ENCODE measurements at places on chromosomes 3 and 15.

DNA sequence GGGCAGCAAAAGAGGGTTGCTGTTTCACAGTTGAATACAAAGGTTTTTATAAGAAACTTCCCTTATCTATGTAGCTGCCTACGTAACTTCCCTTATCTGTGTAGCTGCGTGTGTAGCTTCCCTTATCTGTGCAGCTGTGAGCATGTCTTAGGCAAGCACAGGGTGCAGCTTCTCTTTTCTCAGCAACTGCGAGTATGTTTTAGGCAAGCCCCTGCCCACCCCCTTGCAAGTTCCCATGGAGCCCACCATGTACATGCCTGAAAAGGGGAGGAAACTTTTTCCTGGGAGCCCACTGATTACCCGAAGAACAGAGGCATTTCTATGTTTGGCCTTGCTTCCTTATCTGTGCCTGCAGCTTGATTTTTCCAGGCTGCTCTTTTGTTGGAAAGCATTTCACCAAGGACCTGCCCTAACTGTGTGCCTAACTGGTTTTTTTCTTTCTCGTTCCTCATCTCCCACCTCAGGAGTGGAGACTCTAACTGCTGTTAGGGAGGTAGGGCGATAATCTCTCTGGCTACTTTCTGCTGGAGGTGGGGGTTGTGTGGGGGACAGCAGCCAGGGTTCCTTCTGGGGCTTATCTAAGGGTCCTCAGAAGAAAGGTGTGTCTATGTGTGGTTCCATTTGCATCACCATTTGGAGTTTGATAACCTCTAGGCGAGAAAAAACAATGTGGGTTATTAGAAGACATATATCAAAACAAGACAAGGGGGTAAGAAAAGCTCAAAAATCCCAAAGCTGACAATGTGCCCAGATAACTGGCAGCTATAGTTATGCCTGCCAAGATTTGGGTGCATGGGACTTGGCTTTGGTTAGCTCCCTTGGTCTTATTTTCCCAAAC lies 26.0 kb downstream of the SORD start:
- peak overlapping the region; percentile 0 for H3K4me3 ChIP-seq
- H3K4me1 ChIP-seq, result peaks cover 25% of the 10 kb centered on the region
- H3K27ac ChIP-seq, result peak overlapping the region; percentile 40
- no peak for DNase-seq
- no peaks in the 10 kb centered on the region for H3K36me3 ChIP-seq

DNA sequence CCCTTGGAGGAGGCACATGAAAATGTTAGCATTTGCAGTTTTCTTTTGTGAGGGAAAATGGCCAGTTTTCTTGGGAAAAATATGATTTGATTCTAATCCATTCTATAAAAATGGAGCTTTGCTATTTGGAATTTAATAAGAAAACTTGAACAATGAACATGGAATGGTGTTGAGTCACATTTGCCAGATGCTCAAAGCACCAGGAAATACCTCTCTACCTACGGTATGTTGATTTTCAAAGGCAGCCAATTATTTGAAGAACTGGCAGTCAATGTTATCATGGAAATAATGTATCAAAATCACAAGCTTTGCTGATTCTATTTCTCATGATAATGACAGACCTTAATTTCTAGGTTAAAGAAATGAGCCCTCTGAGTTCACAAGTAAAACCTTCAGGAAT lies 14.9 kb downstream of the NME9 start:
- no peaks in the 10 kb centered on the region for H3K4me1 ChIP-seq
- no peaks in the 10 kb centered on the region for H3K27me3 ChIP-seq
- no peak overlapping the region for H3K4me3 ChIP-seq
- no peak overlapping the region for H3K27ac ChIP-seq
- DNase-seq, result no peak

DNA sequence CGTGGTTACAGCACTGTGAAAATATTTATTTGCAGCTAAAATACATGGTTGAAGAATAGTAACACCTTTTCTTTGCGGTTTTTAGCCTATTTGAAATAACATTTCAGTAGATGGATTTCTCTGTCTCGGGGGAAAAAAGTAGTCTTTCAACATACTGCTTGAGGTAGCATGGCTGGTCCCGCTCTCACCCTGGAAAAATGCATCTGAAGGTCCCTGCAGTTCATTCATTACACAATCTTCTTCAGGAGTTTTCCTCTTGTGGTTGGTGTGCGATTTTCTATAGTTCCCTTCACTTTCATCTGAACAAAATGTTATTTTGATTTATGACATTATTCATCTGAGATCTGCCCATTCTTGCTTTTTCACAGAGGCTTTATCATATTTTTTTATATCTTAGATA lies 75.9 kb downstream of the STRIT1 start:
- no peaks in the 10 kb centered on the region for H3K27me3 ChIP-seq
- no peak for DNase-seq
- no peaks in the 10 kb centered on the region for H3K4me1 ChIP-seq
- no peaks in the 10 kb centered on the region for H3K36me3 ChIP-seq
- no peak overlapping the region for H3K4me3 ChIP-seq
- no peak overlapping the region for H3K27ac ChIP-seq

- H3K4me3 ChIP-seq, result no peak overlapping the region
- H3K27me3 ChIP-seq, result no peaks in the 10 kb centered on the region
- H3K4me1 ChIP-seq, result no peaks in the 10 kb centered on the region
- no peaks in the 10 kb centered on the region for H3K36me3 ChIP-seq
These were observed 183.4 kb downstream of the OR4M2 start for GRCh38 chr15:22263738-22264137.

- no peaks in the 10 kb centered on the region for H3K36me3 ChIP-seq
- no peaks in the 10 kb centered on the region for H3K4me1 ChIP-seq
- no peaks in the 10 kb centered on the region for H3K27me3 ChIP-seq
- no peak overlapping the region for H3K27ac ChIP-seq
These were observed 149.4 kb downstream of the WNT5A start for GRCh38 chr3:55337641-55338180.

DNA sequence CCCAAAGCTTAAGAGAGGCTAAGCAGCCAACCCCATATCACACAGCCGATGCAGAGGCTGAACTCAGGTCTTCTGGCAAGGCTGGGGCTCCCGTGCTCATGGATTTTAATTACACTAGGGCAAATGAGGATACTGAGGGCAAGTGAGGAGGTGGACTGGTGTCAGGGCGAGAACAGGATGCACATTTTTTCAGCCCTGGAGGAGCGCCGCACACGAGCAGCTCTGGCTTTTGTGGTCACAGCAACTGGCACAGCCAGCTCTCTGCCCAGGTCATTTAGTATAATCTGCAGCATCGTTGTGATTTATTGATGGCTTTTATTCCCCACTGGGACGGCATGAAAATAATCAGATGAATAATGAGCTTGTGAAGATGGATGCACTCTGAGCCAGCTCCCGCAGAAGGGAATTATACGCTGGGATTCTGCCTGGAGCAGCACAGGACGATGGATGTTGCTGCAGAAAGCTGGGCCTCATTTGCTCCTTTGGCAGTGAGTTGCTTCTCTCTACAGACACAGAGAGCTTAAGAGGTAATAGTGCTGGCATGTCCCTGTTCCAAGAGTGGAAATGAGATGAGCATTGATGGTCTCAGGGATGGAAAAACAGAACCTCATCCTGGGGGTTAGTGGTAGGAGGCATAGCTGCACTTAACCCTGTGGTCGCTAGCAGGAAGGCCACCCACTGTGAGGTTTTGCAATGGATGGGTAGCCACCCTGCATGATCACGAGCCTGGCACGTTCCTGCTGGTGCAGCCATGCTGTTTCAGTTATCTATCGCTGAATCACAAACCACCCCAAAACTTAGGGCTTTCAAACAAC lies 135.4 kb downstream of the UACA start:
- no peak for DNase-seq
- H3K4me1 ChIP-seq, result peaks cover 9% of the 10 kb centered on the region
- H3K4me3 ChIP-seq, result no peak overlapping the region
- H3K27ac ChIP-seq, result no peak overlapping the region
- no peaks in the 10 kb centered on the region for H3K27me3 ChIP-seq

- H3K27ac ChIP-seq, result peak overlapping the region; percentile 76
- no peaks in the 10 kb centered on the region for H3K27me3 ChIP-seq
- DNase-seq, result no peak
- H3K4me3 ChIP-seq, result peak overlapping the region; percentile 59
- peaks cover 7% of the 10 kb centered on the region for H3K4me1 ChIP-seq
These were observed 3.3 kb upstream of the CP start for GRCh38 chr3:149224736-149225594.

- H3K4me3 ChIP-seq, result no peak overlapping the region
- peaks cover 10% of the 10 kb centered on the region for H3K4me1 ChIP-seq
- H3K36me3 ChIP-seq, result no peaks in the 10 kb centered on the region
- DNase-seq, result no peak
- H3K27me3 ChIP-seq, result no peaks in the 10 kb centered on the region
These were observed 45.6 kb upstream of the NMD3 start for GRCh38 chr3:161175506-161175905.

DNA sequence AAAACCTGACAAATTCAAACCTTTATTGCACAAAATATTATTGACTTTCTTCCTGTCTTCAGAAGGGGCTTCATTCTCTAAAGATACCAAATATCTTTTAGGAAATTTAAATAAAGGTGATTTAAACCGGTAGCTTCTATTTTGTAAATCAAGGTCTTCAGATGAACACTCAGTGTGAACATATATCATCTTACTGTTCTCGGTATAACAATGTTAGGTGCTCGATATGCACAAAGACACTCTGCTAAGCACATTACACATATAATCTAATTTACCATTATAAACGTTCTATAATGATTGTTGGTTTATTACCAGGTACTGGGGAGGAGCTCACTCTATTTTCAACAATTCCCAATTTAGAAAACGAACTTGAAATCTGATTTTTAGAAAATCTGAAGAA lies 225.4 kb upstream of the AZI2 start:
- no peaks in the 10 kb centered on the region for H3K36me3 ChIP-seq
- H3K4me3 ChIP-seq, result no peak overlapping the region
- H3K4me1 ChIP-seq, result peaks cover 5% of the 10 kb centered on the region
- DNase-seq, result no peak
- H3K27me3 ChIP-seq, result no peaks in the 10 kb centered on the region

DNA sequence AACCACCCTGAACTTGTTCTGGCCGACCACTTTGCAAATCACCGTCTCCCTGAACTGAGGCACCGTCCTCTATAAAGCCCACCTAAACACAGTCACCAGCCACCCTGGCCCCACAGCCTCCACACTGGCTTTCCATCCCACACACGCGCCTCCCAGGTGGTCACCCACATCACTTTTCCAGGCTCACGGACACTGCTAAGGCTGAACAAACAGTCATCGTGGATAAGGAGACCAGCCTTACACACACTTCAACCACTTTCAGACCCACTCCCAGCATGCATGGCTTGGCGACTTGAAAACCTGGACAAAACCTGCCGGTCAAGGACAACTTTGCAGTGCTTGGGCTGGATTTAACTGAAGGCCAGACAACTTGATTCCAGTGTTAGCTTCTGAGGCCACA lies 8.4 kb downstream of the CHSY1 start:
- H3K36me3 ChIP-seq, result no peaks in the 10 kb centered on the region
- H3K27me3 ChIP-seq, result no peaks in the 10 kb centered on the region
- no peak overlapping the region for H3K4me3 ChIP-seq
- no peak for DNase-seq
- H3K27ac ChIP-seq, result no peak overlapping the region

DNA sequence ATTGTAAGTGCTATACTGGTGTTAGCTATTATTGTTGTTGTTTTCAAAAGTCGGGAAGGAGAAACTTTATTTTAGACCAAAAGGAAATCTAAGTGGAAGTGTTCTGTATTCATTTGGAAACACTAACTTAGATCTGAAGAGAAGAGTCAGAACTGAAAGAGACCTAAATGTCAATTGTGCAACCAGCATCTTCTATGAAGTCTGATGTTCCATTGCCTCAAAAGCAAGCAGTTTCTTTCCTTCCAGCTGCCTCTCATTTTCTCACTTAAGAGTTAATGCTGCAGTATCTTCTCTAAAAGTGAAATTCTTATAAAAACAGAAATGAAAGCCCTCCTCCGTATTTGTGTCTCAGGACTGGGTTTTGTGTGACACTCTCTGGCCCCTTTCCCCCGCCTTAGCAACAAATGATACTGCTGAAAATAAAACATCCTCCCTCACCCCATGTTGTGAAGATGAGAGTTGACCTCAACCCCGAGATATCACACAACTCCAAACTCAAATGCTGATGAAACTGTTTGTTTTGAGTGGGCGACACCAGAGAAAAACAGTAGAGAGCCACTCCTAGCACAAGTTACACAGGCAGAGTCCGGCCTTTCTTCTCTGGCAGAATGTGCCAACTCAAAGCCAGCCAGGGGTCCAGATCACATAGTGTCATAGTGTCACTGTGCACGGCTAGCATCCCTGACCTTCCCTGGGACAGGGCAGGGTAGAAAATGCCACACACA lies 48.9 kb downstream of the GLDN start:
- H3K27me3 ChIP-seq, result no peaks in the 10 kb centered on the region
- no peak for DNase-seq
- H3K4me1 ChIP-seq, result no peaks in the 10 kb centered on the region
- H3K4me3 ChIP-seq, result no peak overlapping the region

DNA sequence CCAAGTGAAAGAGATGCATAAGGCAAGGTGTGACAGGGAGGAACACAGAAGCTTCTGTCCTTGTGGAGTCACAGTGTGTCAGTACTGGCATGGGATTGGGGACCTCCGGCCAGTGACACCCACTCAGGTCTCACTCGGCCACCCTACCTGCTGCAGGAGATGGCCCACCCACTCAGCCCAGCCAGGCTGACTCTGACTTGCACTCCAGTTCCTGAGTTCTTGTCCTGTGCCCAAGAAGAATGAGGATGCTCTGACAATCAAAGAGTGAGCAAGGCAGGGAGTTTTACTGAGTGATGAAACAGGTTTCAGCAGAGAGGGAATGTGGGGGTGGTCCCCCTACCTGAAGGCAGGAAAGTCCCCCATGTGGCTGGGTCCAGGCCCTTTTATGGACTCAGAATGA lies 50.9 kb downstream of the PCNP start:
- H3K27ac ChIP-seq, result no peak overlapping the region
- H3K4me1 ChIP-seq, result no peaks in the 10 kb centered on the region
- DNase-seq, result no peak
- no peaks in the 10 kb centered on the region for H3K36me3 ChIP-seq
- H3K4me3 ChIP-seq, result no peak overlapping the region

DNA sequence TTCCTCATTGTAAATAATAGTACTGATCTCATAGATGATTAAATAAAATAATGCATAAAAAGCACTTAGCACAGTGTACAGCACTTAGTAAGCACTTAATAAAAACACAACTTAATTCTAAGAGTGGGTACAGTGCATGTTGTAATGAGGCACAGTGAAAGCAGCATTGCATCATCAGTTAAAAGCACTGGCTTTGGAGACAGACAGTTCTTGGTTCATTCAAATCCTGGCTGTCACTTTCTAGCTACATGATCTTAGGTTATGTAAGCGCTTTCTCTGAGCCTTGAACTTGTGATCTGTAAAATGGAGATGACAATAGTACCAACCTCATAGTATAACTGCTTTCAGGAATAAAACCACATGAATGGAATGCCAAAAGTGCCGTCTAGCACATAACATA lies 151.5 kb downstream of the DPH6 start:
- DNase-seq, result no peak
- H3K27me3 ChIP-seq, result no peaks in the 10 kb centered on the region
- no peak overlapping the region for H3K27ac ChIP-seq
- no peaks in the 10 kb centered on the region for H3K4me1 ChIP-seq

- H3K4me3 ChIP-seq, result no peak overlapping the region
- H3K27me3 ChIP-seq, result no peaks in the 10 kb centered on the region
- DNase-seq, result no peak
- H3K27ac ChIP-seq, result no peak overlapping the region
- H3K36me3 ChIP-seq, result no peaks in the 10 kb centered on the region
These were observed 12.8 kb upstream of the CEP152 start for GRCh38 chr15:48823706-48824105.

GRCh38 chr3:149553781-149554451 lies 79.4 kb downstream of the TM4SF4 start:
- H3K36me3 ChIP-seq, result no peaks in the 10 kb centered on the region
- H3K4me3 ChIP-seq, result peak overlapping the region; percentile 36
- no peak for DNase-seq
- no peaks in the 10 kb centered on the region for H3K27me3 ChIP-seq
- H3K27ac ChIP-seq, result peak overlapping the region; percentile 73
- H3K4me1 ChIP-seq, result peaks cover 33% of the 10 kb centered on the region

All from thoracic aorta (tissue), 2 donors.